ENCODE measurements at places on chromosomes 1 and 21.

DNA sequence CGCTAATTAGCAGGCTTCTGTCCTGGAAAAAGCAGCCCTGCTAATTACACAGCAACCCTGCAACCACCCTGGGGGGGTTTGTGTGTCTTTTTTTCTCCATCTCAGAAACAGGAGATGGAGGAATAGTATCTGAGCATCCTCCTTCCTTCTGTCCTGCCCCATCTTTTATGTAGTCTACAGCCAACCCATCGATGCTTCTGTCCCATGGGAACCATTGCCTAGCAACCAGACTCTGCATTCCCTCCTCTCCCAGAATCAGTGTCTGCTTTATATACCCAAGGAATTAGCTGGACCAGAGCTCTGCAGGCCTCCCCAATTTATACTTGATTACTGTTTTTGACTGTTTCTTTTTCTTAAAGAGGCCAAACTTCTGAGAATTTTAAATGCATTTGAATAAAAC is 35.1 kb downstream of the LRRC38 start:
- DNase-seq, result no peak

GRCh38 chr1:223022641-223023473 is 120.2 kb downstream of the TLR5 start:
- no peak for DNase-seq

DNA sequence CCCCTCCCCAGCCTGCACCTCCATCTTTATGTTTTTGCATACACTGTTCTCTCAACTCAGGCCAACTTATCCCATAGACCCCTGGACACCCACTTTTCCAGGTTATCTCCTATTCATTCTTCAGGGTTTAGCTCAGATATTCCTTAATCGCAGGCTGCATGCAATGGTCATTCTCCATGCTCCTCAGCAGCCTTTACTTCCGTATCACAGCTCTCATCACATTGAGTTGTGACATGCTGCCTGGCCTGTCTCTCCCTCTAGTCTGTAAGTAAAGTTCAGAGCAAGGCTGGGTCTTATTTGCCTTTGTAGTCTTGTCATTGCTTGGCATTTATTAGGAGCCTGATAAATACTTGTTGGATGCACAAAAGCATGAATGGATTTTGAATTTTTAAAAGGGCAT is 6.9 kb downstream of the DNAJC6 start:
- DNase-seq, result no peak

- no peak for DNase-seq
Measured at GRCh38 chr1:56320464-56321149, 258.8 kb downstream of the PLPP3 start.

DNA sequence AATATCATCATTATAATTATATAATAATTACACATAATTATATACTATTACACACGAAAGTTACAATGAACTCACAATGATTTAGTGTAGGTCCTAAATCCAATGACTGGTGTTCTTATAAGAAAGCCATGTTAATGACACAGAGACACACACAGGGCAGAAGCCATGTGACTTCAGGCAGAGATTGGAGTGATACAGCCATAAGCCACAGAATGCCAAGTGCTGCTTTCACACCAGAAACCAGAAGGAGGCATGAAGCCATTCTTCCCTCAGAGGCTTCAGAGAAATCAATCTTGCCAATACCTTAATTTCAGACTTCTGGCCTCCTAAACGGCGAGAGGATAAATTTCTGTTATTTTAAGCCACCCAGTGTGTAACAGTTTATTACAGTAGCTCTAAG is 147.4 kb upstream of the KRTAP19-8 start:
- no peak for DNase-seq

DNA sequence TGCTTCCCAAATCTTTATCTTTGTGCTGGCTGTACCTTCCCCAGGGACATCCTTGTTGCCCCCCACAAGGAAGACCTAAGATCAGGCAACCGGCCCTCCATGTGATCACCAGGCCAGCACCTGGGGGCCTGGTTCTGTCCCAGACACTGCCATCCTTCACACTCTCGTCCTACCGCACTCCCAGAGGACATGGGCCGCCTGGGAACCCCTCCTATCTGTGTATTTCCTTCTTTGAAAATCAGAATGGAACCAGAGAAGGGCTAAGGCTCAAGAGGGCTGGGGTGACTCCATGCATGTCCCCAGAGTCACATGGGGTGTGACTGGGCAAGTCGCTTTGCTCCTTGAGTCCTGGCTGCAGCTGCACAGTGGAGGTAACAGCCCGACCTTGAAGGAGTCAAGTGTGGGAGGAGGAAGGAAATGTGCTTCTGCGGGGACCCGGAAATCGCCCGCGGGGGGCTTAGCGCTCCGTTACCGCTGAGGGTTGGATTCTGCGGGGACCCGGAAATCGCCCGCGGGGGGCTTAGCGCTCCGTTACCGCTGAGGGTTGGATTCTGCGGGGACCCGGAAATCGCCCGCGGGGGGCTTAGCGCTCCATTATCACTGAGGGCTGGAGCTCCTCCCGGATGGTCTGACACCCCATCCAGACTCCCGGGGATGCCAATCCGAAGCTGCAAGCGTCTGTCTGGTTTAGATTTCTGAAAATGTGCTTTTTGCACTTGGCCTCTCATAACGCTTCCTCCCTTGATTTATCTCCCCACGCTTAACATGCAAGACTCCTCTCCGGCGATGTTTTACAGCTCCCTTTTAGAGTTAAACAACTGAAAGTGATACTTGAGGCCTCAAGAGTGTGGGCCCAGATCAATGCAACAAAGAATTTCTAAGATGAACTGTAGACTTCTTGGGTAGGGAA is 278.9 kb downstream of the NPHP4 start:
- no peak for DNase-seq

- DNase-seq, result no peak
Measured at GRCh38 chr1:178282949-178283367, 189.1 kb downstream of the RASAL2 start.

GRCh38 chr1:112557385-112557784 is 48.6 kb downstream of the WNT2B start:
- no peak for DNase-seq

DNA sequence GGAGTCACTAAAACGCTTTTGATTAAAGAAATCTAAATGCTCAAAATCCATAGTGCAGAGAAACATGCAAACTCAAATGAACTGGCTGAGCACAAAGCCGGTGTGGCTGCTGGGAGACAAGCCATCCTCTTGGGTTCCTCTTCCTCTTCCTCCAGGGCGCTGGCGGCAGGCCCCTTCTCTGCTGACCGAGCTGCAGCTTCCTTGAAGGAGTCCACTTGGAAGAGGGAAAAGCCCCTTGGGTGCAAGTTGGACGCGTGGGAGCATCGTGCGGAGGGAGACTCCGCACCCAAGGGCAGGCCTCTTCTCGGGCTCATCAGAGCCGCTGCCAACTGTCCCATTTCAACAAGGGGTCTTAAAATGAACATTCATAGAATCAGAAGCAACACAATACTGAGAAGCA is 7.9 kb downstream of the CCNL2 start:
- no peak for DNase-seq

DNA sequence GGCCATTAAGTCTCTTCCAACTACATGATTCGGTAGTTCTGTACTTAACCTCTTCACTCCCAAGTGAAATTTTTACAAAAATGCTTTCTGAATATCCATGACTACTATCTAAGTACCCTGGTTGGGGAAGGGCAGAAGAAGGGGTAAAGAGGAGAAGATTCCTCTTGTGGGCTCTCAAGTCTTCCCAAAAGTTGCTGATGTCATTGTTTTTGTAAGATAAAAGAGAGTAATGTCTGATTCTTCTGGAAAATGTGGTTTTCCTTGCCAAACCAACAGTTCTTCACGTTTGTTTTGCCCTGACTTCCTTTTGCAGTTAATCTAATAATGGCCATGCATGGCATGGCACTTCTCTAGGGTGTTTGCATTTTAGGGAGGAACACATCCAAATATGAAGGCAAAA is 34.7 kb upstream of the AK4 start:
- DNase-seq, result no peak

GRCh38 chr1:54290506-54291184 is 90.7 kb downstream of the MRPL37 start:
- DNase-seq, result no peak

- peak; percentile 53 for DNase-seq
Measured at GRCh38 chr1:44819608-44820327, 11.4 kb downstream of the BTBD19 start.

- no peak for DNase-seq
Measured at GRCh38 chr1:150536836-150537731, 12.1 kb upstream of the ADAMTSL4 start.

GRCh38 chr1:9706178-9706577 is 54.6 kb downstream of the PIK3CD start:
- no peak for DNase-seq

DNA sequence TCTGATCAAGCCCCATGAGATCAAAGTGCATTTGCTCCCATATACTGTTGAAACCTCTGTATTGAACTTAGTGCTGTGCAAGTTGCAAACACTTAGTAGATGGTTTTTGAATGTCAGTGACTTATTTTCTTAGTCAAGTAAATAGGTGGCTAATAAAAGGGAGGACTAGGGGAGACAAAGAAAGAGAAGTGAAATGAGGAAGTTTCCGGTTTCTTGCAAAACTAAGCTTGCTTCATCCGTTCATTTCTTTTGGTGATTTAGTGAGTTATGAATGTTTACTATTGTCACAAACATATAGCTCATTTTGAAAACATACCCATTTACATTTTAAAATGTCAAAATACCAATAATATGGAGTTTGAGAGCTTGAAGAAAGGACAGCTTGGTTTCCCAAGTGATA is 23.0 kb downstream of the ADAMTS5 start:
- no peak for DNase-seq

GRCh38 chr1:13763991-13764390 is 64.0 kb downstream of the PRDM2 start:
- DNase-seq, result no peak
